ENCODE measurements at places on chromosomes 5 and 9.

GRCh38 chr9:16119261-16120230 is 566.7 kb downstream of the CCDC171 start:
- no peak for DNase-seq

GRCh38 chr9:5579881-5580280 is 49.0 kb upstream of the RIC1 start:
- DNase-seq: no peak

DNA sequence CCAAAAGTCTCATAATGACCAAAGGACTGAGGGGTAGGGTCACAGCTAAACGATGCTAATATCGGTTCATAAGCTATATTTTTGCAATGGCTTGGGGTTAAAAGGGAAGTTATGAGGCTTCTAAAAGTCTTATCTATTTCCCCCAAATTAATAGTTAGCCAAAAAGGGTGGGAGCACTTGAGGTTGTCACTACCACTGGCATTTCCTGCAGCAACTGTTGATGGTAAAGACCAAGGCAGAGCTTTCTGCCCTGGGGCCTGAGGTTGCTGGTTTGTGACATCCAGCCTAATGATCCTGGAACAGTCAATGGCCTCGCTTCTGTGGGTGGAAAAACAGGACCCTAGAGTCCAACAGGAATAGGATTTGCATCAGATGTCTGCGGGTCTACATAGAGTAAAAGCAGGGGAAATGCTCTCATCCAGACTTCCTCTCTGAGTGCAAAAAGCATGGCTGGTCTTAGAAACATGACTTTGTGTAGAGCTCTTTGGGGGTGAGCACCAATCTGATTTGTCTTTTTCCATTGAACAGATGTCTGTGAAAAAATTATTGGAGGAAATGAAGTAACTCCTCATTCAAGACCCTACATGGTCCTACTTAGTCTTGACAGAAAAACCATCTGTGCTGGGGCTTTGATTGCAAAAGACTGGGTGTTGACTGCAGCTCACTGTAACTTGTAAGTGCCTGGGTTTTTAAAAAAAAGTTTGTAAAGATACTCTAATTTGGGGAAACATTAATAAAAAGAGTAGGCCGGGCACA is 2.7 kb downstream of the GZMA start:
- DNase-seq: no peak

GRCh38 chr5:155655569-155655968 is 642.0 kb downstream of the KIF4B start:
- no peak for DNase-seq

GRCh38 chr5:144103611-144104485 is 66.6 kb downstream of the YIPF5 start:
- no peak for DNase-seq

- DNase-seq: no peak
Observed at GRCh38 chr5:97100476-97100875, 41.9 kb downstream of the LIX1 start.

GRCh38 chr9:35158501-35159280 is 3.1 kb upstream of the UNC13B start:
- no peak for DNase-seq

DNA sequence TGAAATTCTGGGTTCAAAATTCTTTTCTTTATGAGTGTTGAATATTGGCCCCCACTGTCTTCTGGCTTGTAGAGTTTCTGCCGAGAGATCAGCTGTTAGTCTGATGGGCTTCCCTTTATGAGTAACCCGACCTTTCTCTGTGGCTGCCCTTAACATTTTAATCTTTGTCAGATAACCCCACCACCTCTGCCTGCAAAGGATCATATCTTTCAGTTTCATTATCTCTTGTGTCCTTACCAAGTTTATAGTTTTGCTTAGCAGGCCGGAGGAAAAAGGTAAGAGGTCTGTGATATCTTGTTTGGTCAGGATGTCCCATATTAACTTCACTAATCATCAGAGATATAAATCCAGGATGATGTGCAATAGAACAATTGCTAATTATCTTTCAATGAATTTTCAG is 970.2 kb upstream of the TYRP1 start:
- DNase-seq: no peak

DNA sequence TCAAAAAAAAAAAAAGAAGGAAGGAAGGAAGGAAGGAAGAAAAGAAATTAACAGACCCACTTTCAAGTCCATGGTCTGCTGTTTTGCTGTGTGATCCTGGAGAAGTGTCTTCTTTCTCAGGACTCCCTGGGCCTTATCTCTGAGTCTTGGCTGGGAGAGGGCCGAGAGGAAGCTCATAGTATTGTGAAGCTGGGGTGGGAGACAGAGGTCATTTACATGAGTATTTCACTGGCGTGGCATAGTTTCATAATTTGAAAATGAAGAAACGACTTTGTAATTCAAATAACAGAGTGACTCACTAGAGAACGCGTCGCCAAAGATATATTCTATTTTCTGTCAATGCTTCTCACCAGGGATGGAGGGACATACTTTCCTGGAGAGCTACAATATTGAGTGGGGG is 2.4 kb upstream of the C9orf50 start:
- DNase-seq: no peak

GRCh38 chr9:113155911-113156588 is 5.2 kb downstream of the SLC31A2 start:
- no peak for DNase-seq

GRCh38 chr9:137602661-137603060 is 2.8 kb upstream of the ARRDC1 start:
- no peak for DNase-seq

DNA sequence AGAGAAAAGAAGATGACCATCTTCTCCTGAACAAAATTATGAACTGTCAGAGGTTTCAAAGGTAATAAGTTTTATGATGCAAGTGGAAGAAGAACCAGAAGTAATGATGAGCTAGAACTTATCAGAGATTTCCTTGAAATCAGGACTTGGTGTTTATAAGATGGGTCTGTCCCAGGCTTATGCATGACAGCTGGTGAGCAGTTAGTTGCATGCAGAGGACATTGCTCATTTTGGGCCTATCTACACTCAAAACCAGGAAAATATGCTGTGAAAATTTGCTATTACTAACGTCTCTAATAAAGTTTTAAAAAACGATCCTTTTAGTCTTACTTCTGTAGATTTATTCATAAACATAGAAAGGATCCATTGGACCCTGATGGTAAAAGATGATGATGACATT is 6.6 kb upstream of the STC2 start:
- no peak for DNase-seq

DNA sequence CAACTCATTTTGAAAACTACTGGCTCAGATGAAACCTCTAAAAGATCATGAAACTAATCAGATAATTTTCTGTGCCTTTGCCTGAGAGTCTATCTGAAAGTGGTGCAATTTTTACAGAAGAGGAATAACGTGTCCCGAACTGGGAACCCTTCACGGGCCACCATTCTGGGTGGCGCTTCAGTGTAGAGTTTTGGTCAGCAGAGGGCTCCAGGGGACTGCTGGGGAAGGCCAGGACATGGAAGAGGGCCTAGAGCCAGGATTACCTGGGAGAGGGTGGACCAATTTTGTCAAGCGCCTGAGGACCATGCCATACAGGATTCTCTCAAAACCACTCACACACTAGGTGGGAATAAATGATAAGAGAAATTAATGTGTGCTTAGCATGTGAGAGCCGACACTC is 49.7 kb upstream of the PLEKHG4B start:
- no peak for DNase-seq

GRCh38 chr9:127936347-127936852 is 1.3 kb downstream of the DPM2 start:
- DNase-seq: no peak

- DNase-seq: no peak
Observed at GRCh38 chr5:33691856-33692255, 199.9 kb downstream of the ADAMTS12 start.

DNA sequence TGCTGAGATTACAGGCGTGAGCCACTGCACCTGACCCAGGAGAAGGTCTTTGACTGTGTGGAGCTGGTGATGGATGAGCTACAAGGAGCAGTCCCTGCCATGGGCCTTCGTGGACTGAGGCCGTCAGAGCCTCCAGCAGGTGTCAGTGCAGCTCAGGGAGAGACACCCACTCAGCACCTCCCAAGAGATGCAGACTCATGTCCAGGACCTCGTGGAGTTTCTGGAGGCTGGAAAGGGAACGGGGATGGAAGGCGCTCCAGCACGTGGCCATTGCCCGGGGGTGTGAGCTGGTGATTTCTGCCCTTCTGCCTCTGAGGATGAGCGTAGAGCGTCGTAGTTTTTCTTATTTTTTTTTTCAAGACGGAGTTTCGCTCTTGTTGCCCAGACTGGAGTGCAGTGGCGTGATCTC is 9.5 kb downstream of the TOR4A start:
- no peak for DNase-seq

GRCh38 chr9:32728181-32728580 is 55.2 kb upstream of the TMEM215 start:
- no peak for DNase-seq

GRCh38 chr5:96487859-96488258 is 54.8 kb upstream of the PCSK1 start:
- DNase-seq: no peak

DNA sequence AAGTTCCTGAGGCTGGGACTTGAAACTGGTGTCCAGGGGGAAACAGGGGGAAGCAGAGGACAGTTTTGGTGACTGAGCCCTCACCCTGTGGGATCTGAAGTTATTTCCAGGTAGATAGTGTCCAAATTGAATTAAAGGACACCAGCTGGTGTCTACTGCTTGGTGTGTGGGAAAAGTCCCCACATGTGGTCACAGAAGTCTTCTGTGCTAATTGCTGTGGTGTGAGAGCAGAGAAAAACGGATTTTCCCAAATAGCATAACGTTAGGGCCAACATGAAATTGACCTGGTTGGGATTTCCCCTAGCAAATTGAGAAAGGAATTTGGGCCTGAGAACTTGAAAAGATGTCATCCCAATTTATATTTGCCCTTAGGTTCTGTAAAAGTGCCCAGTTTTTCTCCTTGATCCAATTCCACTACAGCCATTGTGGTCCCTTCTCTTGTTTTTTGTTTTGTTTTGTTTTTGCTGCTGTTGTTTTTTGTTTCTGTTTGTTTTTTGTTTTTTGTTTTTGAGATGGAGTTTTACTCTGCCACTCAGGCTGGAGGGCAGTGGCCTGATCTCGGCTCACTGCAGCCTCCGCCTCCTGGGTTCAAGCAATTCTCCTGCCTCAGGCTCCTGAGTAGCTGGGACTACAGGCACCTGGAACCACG is 5.6 kb upstream of the STARD4 start:
- no peak for DNase-seq

- DNase-seq: no peak
Observed at GRCh38 chr9:120261419-120261818, 318.5 kb downstream of the CDK5RAP2 start.

- no peak for DNase-seq
Observed at GRCh38 chr5:180495991-180496741, 2.0 kb downstream of the CNOT6 start.

GRCh38 chr5:137660349-137660817 is 75.5 kb downstream of the KLHL3 start:
- DNase-seq: peak; percentile 39

DNA sequence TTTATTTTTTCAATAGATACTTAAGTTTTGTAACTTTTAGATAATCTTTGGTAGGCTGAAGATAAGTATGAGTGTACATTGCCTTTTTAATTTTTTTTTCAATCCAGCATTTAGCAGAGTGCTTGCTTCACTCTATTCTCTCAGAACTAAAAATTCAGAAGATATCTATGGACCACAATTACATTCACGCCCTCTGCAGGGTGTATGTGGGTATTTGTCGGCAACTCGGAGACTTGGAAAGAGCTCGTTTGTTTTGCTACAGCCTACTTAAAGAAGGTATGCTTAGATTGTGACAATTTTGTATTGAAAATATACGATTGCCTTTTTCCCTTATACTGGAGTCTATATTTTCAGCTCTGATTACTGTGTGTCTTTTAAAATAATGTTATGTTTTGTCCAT is 43.8 kb downstream of the ICE1 start:
- no peak for DNase-seq

DNA sequence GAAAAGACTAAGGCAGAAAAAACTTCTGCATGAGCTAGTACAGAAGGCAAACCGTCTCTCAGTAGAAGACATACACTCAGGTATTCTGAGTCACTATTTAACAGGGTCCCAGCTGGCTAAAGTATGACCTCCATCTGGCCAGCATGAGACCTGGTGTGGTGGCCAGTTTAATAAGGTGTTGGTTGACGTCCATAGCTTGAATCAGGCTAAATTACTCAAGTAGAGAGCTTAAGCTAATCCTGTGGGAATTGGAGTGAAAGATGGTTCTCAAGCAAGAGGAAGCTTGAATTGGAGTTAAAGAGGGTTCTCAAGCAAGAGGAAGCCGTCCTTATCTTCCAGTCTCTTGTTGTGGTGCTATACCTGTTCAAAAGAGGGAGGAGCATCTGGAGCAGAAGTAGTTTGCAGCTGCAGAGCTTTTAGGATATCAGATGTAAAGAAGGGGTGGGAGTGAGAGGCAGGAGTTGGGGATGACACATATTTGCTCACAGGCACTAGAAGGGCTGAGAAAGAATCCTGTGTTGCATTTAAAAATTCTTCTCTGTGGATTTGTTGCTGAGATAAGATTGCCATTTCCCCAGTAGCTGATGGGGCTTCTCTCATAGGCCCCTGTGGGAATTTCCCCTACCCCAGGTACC is 136.1 kb upstream of the RUSC2 start:
- DNase-seq: no peak

DNA sequence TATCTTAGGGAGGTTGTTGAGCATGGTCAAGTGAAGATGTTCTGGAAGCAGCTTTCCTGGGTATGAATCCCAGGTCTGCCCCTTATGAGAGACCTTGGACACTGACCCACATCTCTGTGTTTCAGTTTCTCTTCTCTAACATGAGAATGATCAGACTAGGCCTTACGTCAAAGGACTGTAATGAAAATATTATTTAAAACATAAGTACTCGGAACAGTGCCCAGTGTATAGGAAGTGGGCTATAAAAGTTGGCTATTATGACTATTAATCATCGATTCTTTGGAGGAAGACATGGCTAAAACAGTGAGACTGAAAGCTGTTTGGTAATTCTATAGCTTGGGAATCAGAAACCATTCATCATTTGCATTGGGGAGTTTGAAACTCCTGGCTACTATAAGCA is 65.3 kb upstream of the MYO10 start:
- no peak for DNase-seq

DNA sequence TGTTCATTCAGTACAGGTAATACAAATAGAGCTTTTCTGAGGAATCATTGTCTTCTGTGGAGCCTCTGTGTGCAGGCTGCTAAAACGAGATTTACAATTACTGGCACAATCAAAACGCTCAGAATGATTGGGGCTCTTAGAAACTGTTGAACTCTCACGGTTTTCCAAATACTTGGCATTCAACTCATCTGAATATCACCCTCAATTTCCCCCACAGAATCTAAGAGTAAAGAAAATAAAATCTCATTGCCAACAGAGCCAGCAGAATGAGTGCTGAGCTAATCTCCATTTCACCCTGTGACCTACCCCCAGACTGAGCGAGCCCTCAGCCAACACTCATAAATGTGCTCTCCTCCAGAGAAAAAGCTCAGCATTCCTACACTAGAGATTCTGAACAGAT is 35.3 kb upstream of the TMED7 start:
- no peak for DNase-seq

DNA sequence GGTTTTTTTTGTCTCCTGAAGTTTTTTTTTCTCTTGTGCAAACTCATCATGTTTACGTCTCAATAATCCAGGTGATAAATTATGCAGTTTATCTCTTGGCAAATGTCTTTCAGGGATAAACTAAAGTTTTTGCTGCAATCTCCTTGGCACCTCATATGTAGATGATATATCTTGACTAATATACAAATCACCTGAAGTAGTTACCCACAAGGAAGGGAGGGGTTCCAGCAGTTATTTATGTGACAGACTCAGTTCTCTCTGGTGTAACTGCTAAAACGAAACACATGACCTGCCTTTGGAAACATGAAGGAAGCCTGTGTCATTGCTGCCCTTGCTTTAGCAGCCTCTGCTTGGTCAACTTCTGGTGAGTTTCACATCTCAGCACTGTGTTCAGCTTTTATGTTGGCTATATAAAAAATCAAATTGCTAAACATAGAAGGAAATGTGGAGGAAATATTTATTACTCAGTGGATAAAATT is 39.3 kb upstream of the KIAA1958 start:
- DNase-seq: no peak
